ENCODE measurements at places on chromosomes 6 and 20.
A peak's percentile ranks its signal among the peaks of the same experiment; 100 is the strongest.

GRCh38 chr6:39328066-39328465 is 5.6 kb upstream of the KCNK16 start:
- no peak for DNase-seq

DNA sequence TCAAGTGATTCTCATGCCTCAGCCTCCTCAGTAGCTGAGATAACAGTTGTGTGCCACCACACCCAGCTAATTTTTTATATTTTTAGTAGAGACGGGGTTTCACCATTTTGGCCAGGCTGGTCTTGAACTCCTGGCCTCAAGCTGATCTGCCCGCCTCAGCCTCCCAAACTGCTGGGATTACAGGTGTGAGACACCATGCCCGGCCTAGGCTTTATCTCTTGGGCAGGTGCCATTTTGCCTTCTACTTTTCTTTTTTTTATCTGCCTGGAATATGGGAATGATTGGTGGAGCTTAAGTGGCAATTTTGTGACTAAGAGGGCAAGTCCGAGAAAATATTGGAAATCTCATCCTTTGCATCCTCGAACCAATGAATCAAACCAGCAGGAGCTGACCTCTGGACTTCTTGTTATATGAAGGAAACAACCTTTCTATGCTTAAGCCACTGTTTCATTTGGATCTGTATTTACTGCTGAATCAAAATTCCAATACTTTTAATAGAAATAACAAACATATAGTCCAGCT is 128.9 kb upstream of the ZNF217 start:
- no peak for DNase-seq

DNA sequence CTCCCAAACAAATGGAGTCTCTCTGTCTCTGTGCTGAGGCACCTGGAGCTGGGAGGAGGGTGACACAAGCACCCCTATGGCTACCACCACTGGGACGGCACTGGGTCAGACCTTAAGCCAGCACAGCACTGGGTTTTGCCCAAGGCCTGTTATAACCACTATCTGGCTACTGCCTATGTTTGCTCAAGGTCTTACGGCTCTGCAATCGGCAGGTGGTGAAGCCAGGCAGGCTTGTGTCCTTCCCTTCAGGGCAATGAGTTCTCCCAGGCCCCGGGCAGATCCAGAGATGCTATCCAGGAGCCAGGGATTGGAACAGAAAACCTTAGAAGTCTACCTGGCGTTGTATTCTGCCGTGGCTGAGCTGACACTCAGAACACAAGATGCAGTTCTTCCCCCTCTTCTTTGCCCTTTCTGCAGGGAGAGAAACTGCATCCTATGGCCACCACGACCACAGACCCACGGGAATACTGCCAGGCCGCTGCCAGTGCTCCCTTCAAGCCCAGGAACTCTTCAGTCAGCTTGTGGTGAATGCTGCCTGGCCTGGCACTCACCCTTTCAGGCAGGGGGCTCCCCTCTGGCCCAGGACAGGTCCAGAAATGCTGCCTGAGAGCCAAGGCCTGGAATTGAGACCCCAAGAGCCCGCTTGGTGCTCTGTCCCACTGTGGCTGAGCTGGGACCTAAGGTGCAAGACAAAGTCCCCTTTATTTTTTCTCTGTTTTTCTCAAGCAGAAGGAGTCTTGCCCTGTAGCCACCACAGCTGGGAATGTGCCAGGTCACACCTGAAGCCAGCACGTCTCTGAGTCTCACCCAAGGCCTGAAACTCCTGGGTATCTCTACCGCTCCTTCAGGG is 67.0 kb upstream of the FRMD1 start:
- no peak for DNase-seq

- peak; percentile 95 for DNase-seq
Measured at GRCh38 chr6:139402876-139403386, 28.5 kb upstream of the CITED2 start.
